ENCODE measurements at places on chromosomes 11 and 22.

DNA sequence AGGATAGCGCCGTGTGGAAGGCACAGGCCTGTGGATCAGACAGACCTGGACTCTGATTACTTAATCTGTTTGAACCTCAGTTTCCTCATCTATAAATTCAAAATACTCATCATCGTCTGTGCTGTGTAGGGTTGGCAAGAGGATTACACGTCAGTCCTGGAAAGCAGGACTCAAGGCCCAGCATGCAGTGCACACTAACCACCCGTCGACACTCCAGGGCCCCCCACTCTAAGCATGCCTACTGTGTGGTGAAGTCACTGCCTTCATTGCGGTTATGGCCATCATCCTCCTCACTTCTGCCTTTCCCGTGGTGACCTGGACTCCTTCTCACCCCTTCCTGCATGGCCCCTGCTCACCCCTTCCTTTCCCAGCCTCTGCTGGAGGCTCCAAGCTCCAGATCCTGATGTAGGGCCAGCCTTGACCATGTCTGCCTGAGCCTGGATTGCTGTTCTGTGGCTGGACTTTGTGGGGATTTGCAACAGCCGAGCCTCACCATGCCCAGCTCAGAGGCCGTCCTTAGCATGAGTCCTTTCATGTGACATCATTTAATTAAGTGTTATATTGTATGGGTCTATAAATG lies 1158.0 kb downstream of the TBC1D22A start:
- no peak for DNase-seq

- DNase-seq = no peak
These were observed 12.0 kb upstream of the NXPE1 start for GRCh38 chr11:114571712-114572111.

DNA sequence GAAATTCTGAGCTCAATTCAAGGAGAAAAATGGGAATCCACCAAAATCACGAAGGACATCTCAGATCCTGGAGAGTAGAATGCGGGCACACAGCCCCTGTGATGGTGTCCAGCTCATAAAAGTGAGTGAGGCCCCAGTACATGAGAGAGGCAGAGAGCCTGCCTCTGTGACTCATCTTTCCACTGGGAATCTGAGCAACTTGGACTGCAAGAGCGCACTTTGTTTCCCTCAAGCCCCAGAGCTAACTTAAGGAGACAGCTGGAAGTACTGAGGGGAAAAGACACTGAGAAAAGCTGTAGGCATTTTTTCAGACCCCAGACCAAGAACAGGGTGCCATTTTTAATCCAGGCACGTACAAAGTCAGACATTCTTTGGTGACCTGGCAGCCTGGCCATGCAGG lies 273.7 kb downstream of the C11orf87 start:
- DNase-seq = no peak

DNA sequence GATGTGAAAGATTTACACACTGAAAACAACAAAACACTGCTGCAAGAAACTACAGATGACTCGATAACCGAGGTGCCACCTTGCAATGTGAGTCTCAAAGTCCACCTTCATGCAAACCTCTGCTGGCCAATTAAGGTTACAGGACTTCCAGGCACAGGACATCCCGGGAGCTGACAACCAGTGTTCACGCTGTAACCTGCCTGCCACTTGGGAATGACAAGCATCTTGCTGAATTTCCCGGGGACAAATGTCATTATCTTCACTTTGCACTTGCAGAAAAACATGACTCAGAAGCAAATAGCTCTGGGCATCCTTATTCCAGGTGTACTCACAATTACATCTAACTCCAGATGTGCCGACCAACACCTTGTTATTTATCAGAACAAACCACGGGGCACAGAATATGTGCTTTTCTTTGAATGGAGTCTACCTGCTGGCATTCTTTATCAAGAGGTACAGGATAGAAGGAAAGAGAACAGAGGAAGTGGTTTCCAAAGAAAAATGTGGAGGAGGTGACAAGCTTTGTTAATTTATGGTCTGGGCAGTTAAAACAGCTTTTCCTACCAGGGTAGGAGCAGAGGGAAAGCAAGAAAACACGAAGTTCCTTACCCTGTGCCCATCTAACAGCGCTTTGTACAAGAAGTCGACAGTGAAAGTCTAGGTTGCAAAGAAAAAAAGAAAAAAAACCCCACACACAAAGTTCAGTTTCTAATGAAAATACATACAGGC lies 72.3 kb downstream of the SHANK2 start:
- DNase-seq = no peak

GRCh38 chr11:12121517-12121916 lies 11.1 kb downstream of the MICAL2 start:
- DNase-seq = no peak

GRCh38 chr11:10401256-10401655 lies 53.8 kb upstream of the AMPD3 start:
- peak; percentile 33 for DNase-seq

GRCh38 chr11:92149996-92150395 lies 74.6 kb upstream of the FAT3 start:
- no peak for DNase-seq

GRCh38 chr22:42714768-42715390 lies 5.8 kb downstream of the A4GALT start:
- no peak for DNase-seq

- no peak for DNase-seq
These were observed 27.0 kb upstream of the YWHAH start for GRCh38 chr22:31917227-31917921.

DNA sequence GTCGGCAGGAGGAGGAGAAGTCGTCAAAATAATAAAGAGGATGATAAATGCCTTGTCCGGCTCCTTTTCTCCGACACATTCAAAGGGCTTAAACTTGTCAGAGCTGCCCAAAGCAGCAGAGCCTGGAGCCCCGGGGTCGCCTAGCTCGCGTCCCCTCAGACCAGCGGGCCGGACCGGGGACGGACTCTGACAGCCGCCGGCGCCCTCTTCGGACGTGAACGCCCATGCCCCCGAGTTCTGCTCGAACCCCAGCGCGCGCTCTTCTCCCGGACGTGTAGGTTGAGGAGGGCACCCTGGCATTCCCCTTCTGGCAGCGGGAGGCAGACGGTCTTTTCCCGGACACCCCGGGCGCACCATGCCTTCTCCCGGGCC lies 999 bp downstream of the FGF3 start:
- no peak for DNase-seq

GRCh38 chr11:111644922-111645321 lies 42.7 kb downstream of the SIK2 start:
- no peak for DNase-seq

- no peak for DNase-seq
These were observed 44.3 kb upstream of the IGSF9B start for GRCh38 chr11:134001088-134001487.

GRCh38 chr11:41872870-41873269 lies 413.4 kb upstream of the LRRC4C start:
- DNase-seq = no peak

- no peak for DNase-seq
These were observed 3.8 kb upstream of the TMEM134 start for GRCh38 chr11:67472882-67473281.

DNA sequence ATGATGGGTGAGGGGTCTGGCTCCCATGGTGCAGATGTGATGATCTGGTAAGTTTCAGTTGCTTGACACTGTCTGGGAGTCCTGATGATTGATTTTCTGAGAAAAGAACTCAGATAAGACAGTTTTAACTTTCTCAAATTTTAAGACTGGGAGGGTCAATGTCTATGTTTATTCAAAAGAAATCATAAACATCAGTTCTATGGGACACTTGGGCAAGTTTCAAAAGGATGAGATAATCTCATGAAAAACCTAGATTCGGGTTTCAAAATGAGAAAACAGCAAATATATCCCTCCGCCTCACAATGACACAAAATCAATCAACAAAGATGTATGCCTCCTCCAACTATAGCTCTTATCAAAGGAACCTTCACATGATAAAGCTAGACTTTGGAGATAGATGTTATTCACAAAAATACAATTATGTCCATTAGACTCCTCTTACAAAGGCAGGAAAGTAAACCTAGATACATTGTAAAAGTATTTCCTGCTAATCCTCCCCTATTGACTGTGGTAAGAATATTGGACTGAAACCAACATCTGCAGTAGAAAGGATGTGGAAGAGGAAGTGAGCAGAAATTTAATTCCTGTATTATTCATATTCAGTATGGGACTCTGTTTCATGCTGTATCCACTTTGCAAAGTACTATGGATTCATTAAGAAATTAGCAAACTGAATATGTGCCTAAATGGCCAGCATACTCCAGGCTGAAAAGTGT lies 21.6 kb downstream of the SVIP start:
- no peak for DNase-seq

DNA sequence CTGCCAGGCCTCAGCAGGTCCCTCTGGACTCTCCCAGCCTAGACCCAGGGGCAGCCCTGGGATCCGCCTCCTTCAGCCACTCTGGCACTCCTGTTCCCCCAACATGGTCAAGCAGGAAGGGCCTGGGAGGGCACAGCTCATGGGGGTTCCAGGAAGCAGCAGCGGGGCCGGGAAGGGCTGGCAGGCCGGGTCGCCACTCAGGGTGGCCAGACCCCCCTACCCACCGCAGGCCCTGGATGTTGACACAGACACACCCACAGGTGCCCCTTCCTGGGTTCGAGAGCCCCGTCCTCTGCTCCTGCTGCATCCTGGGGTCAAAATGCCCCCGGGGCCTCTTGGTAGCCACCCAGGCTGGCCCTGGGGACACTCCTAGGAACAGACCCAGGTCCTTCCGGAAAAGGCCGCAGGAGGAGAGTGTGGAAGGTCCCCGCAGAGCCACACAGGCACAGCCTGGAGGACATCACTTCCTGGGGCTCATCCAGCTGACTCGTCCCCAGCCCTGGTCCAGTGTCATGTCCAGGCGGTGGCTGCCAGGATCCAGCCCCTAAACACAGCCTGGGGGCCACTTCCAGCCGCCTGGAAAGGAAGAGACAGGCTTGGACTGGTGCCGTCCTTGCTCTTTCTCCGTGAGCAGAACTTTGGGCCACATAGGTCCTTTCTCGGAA lies 6.8 kb upstream of the PIM3 start:
- no peak for DNase-seq

- no peak for DNase-seq
These were observed 196.3 kb upstream of the ARHGAP20 start for GRCh38 chr11:110908401-110909105.

GRCh38 chr22:17781319-17782031 lies 7.2 kb upstream of the BID start:
- DNase-seq = peak; percentile 57

DNA sequence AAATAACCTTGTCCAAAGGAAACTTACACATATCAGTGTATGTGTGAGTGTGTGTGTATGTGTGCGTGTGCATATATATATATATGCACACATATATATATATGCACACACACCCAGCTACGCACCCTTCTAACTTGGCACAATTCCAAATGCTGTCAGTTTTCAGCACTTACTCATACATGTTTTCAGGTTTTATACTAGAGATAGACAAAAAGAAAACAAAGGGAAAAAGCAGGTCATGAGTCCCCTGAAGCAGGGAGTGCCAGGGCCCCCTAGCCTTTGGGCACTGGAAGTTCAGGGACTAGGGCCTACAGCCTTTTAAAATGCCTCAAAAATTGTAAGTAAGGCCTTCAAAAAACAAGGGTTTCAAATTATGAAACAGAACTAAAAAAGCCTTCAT lies 265.4 kb downstream of the CADM1 start:
- DNase-seq = no peak

DNA sequence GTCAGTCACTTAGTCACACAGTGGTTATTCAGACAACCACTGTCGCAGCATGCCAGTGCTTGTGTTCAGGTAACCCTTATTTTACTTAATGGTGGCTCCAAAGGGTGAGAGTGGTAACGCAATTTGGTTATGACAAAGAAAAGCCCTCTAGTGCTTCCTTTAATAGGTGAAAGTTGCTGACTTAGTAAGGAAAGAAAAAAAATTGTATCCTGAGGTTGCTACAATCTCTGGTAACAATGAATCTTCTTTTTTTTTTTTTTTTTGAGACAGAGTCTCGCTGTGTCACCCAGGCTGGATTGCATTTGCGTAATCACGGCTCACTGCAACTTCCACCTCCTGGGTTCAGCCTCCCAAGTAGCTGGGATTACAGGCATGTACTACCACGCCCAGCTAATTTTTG lies 64.5 kb downstream of the C11orf91 start:
- DNase-seq = no peak

GRCh38 chr22:46112405-46112804 lies 37.9 kb upstream of the PPARA start:
- no peak for DNase-seq

DNA sequence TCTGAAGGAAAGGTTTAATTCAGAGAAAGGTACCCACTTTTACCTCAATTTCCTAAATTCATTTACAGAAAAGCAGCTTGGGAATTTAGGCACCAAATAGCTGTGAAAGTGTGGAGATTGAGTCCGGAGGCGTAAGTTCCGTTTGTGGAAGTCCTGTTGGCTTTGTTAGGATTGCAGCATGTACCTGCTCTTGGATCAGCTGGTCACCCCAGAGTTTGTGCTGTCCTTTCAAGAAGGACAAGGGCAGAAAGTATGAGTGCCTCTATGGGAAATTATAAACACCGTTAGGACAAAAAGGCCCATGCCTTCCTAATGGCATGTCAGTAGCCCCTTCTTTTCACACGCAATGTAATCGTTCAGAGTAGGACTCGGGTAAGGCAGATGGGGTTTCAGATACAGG lies 97.8 kb downstream of the SCN3B start:
- DNase-seq = no peak

- no peak for DNase-seq
These were observed 15.4 kb downstream of the MORC2 start for GRCh38 chr22:30953206-30953605.

- no peak for DNase-seq
These were observed 221.3 kb downstream of the FAM76B start for GRCh38 chr11:95568281-95568680.

GRCh38 chr22:25478528-25478927 lies 85.9 kb upstream of the GRK3 start:
- DNase-seq = no peak

DNA sequence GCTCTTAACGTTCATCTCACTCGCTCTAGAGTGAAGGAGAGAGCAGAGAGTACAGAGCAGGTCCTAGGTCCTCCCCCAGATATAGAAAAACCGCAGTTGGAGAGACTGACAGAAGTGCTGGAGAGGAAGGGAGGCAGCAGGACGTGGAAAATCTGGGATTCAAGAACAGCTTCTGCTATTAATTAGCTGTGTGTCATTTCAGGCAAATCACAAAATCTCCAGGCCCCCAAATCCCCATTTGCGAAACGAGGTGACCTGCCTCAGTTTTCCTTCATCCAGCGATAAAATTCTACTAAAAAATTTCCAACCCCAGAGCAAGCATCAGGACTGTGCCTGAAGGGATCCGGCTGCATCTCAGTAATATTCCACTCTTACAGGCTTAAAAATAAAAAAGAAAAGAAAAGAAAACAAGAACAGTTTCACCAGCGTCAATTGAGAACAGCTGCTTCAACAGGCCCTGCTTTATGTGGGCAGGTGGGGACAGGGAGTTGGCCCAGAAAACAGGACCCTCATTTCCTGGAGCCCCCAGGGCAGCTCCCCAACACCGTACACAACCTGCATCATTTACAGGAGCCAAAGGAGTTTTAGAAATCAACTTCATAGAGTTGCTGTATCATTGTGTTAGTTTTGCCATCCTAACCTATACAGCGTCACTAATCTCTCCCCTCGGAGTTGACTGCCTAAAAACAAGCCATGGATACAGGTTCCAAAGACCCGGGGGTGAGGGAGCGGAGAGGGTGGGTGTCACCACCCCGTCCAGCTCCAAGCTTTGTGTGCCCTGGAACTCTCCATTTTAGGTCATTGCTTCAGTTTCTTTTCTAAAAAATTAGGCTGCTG lies 2.3 kb upstream of the MALAT1 start:
- no peak for DNase-seq

- DNase-seq = no peak
These were observed 4.0 kb downstream of the POU2AF3 start for GRCh38 chr11:111302298-111302697.

- no peak for DNase-seq
These were observed 240.5 kb upstream of the CCDC179 start for GRCh38 chr11:23100726-23101125.
